Stimulated activated naive CD4-positive, alpha-beta T cell (primary cell): ENCODE measurements at places on chromosomes 5 and 9.

GRCh38 chr9:106745876-106746275, 117.1 kb upstream of the ZNF462 start:
- DNase-seq = no peak

- DNase-seq = no peak
These were observed 24.0 kb downstream of the NNT start for GRCh38 chr5:43627028-43627427.

DNA sequence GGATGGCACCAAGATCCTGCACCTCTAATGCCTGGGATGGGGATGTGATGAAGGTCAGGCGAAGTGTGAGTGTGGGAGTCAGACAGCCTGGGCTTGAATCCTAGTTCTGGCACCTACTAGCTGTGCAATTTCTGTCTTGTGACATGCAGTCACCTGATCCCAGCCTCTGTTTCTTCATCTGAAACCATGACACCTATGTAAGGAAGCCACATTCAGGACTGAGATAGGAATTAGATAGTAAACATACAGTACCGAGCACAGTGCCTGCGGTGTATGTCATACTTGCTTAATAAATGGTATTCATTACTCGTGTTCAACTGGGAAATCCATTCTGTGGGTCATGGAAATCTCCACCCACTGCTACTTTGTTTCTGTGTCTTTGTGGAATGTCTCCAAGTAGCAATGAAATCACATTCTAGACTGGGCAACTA, 140.6 kb upstream of the STC2 start:
- no peak for DNase-seq

- DNase-seq = no peak
These were observed 5.2 kb downstream of the LRRTM2 start for GRCh38 chr5:138869763-138870500.

GRCh38 chr9:87383344-87384150, 114.1 kb upstream of the DAPK1 start:
- no peak for DNase-seq

- DNase-seq = no peak
These were observed 483 bp downstream of the FBXL7 start for GRCh38 chr5:15500325-15501001.

DNA sequence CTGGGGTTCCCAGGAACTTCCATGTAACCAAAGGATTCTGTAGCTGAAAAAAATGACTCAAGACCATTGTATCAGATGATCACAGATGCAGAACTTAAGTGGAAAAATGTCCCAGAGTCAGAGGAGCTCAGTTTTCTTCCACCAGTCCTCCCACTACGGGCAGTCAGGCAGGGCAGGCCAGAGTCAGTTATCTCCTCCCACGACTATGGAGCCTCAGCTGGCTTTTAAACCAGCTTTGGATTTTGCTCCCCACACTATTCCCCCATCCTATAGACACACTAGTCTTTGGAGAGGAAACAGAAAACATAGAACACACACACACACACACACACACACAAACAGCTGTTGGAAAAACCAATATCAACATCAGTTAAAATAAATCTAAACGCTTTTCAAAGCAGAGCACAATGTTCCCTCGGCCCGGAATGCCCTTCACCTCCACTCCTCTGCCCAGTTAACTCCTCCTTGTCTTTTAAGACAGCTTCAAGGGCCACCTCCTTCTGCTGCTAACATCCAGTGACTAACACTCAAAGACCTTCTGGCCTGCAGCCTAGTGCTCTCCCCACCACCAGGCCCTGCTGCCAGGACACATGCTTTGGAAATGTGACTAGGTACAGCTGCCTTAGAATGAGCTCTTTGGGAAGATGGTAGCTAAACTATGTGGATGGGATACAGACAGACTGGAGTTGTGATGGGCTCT, 56.8 kb downstream of the NIPAL4 start:
- no peak for DNase-seq

- DNase-seq = no peak
These were observed 7.8 kb downstream of the LIX1 start for GRCh38 chr5:97134634-97135033.

DNA sequence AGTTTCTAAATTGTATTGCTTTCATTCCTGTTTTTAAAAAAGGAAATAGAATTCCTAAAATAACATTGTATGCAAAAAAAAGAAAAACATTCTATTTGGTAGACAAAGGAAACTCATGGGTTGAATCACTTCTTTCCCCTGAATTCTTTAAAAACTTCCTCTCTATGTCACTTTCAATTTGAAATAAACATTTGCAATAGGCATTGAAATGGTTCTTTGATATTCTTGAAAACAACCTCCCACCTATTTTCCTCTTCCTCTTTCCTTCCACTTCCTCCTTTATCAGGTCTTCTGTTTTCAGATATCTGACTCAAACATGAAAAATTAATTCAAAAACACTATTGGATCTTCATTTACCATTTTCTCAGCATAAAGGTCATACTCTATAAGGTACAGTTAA, 442.0 kb upstream of the MEF2C start:
- no peak for DNase-seq

- DNase-seq = no peak
These were observed 30.6 kb upstream of the CTNNA1 start for GRCh38 chr5:138722544-138723177.

- DNase-seq = no peak
These were observed 133.7 kb upstream of the NFIL3 start for GRCh38 chr9:91557327-91557726.

DNA sequence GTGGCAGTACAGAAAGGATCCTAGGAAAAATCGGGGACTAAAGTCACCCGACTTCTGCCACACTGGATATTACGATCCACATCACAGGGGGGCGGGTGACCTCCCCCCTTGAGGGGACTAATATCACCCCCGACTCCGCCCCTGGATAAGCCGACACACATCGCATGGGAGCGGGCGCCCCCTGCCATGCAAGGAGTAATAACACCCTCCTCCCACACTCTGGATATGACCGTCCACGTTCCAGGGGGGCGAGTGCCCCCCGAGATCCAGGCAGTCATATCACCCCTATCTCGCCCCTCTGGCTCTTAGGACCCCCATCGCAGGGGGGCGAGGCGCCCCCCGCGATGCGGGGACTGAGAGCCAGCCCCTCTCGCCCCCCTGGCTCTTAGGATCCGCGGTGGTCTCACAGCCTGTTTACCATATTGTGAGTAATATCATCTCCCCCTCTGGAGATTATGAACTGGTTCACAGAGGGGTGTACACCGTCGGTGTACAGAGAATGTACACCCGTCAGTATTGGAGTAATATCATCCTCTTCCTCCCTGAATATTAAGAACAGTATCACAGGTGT, 423.0 kb downstream of the DIRAS2 start:
- DNase-seq = peak; percentile 17

DNA sequence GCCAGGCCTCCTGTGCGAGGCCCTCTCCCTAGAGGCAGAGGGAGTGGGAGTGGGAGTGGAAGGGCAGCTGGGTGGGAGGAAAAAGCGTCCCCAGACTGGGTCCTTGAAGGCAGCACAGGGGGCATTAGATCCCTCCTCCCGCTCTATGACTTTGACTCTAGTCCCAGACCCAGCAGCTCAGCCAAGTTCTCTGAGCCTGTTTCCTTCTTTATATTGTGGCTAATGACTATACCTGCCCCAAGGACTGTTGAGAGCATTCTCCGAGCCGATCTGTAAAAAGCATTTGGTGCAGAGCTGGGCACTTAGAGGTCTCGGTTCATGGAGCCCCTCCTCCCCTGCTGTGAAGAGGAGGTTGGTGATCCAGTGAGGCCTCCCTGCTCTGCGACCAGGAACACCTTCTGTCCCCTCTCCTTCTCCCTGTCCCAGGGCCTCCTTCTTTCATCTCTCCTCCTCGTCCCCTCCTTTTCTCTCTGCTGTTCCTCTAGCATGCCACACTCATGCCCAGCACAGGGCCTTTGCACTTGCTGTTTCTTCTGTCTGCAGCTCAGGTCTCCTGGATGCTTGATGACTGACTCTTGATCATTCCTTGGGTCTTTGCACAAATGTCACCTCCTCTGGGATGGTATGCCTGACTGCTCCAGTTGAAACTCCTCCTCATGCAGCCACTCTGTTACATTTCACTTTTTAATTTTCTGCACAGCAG, 23.4 kb upstream of the PSD2 start:
- DNase-seq = no peak

- no peak for DNase-seq
These were observed 51.7 kb downstream of the SH3PXD2B start for GRCh38 chr5:172402531-172403188.

DNA sequence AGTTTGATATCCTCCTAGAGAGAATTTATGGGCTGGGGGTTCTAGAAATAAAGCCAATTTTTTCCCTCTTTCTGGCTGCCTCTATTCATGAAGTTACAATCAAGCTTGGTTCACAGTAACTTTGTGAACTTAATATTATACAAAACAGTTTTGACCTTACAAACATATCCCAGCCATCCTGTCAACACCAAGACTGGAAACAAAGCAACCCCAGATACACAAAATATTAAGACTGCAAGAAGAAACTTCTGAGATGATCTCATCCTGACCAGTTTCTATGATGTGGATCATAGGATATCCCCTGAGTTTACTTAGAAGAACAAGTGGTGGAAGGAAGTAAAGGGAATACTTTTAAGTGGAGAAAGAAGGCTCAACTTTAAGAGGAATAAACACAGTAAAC, 28.3 kb upstream of the CER1 start:
- DNase-seq = no peak

DNA sequence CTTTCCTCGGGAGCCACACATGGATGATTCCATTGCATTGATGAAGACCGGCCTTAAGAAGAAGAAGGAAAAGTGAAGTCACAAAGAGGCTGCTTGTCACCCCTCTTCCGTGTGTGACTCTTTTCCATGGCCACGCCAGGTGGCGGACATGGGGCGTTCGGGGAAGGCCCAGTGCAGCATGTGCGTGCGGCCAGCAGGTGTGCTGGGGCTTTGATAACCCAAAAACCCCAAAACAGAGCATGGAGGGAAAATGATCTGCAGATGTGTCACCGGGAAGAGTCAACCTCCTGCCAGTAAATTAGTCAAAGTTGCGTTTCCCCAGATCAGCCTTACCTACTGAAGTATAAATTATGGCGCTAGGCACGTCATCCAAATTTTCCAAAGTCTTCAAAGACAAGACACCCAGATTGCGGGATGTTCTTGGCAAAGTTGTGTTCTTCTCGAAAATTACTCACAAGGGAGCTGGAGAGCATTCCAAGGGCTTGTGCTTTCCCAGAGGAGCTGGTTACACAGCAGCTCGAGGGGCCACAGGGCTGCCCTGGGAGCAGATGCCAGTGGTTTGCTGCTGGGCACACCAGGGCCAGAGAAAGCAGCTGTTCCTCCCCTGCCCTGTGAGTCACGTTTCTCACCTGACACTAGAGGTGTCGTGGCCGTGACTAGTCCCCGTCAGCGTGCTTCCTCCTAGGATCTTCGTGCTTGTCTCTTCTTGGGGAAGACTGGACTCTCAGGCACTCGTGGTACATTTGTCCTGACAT, 53.9 kb downstream of the IRX2 start:
- DNase-seq = no peak
